GF-D8 (cell line): ENCODE measurements at places on chromosomes 2 and 18.

DNA sequence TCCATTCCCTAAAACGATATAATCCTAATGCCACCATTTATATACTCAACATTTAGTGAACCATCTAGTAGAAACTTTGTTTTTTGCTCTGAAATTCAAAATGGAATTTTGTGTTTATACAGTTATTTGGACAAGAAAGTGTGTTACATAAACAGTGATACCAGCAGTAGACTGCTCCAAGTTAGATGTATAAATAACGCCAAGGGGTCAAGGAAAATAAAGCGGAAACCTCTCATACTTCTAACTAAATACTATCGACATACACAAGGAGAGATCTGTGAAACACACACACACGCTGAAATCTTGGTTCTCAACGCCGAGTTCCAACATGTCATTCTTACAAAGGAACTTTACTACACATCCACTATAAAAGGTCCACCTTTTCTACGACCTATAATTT lies 1.2 kb downstream of the TXNL1 start:
- DNase-seq: no peak

GRCh38 chr2:46952171-46952570 lies 36.6 kb upstream of the MCFD2 start:
- no peak for DNase-seq

GRCh38 chr2:131143803-131144202 lies 38.7 kb downstream of the PLEKHB2 start:
- DNase-seq: no peak

DNA sequence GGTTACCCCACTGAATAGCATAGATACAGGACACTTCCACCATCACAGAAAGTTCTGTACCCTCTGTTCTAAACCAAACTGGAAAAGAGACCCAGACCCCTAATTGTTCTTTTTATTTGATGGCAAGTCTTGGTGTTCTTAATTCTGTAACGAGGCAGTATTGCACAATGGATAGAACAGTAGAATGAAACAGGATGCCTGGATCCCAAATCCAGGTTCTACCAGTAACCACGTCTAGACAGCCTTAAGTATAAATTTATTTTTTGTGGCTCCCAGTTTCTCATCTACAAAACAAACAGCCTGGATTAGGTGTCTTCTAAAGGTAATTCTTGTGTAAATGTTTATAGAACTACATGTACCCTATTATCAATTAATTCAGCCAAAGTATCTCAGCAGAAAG lies 23.7 kb downstream of the SMC6 start:
- no peak for DNase-seq

- no peak for DNase-seq
Observed at GRCh38 chr2:30622452-30622851, 175.4 kb downstream of the LCLAT1 start.

GRCh38 chr2:16774091-16774490 lies 108.5 kb upstream of the CYRIA start:
- no peak for DNase-seq

DNA sequence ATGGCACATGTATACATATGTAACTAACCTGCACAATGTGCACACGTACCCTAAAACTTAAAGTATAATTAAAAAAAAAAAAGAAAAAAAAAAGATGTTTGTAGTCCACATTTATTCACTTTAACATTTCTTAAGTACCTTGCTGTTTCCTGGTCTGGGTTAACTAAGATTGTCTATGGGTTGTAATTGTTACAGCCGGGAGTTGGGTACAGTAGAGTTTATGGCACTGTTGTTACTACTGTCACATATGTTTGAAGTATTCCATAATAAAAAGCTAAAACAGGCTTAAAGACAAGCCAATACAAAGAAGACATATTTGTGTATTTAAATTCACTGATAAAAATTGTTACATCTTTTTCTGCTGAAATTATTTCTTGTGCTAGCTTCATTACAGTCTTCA lies 36.2 kb downstream of the GCC2 start:
- no peak for DNase-seq

GRCh38 chr2:156125018-156125417 lies 207.5 kb downstream of the NR4A2 start:
- no peak for DNase-seq

- peak; percentile 28 for DNase-seq
Observed at GRCh38 chr2:75098856-75099255, 100.5 kb downstream of the TACR1 start.

DNA sequence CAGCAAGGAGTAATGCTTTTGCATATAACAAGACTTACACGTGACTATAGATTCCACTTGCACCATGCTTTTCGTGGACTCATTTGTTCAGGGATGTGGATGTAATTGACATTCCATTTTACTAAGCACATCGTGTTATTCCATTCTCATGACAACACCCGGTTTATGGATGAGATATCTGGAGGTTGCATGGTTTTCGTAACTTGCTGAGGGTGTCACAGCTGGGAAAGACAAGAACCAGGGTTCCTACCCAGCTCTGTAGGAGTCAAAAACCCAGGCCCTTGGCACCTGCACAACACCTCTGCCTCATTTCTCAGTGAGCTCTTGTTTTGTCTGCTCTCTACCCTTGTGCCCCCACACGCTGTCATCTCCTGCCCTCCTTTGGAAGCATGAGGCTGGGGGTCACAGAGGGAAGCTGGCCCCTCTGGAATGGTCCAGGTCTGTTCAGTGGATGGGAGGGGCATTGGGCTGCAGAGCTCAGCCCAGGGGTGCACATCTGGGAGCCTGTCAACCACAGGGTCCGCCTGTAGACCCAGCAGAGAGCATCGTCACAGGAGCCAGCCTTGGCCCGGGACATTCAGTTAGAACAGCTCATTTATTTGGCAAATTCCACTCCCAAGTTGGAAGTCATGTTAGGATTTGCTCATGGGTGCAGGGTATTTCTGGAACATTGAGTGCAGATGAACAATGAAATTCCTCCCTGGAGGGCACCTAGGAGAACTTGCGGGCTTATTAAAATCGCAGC lies 120.1 kb upstream of the TWIST2 start:
- no peak for DNase-seq

- DNase-seq: no peak
Observed at GRCh38 chr2:132252191-132252893, 90.6 kb upstream of the ANKRD30BL start.

- DNase-seq: no peak
Observed at GRCh38 chr2:82282111-82282882, 1977.7 kb upstream of the LRRTM1 start.

- DNase-seq: no peak
Observed at GRCh38 chr2:54122939-54123338, 7.5 kb downstream of the ACYP2 start.

DNA sequence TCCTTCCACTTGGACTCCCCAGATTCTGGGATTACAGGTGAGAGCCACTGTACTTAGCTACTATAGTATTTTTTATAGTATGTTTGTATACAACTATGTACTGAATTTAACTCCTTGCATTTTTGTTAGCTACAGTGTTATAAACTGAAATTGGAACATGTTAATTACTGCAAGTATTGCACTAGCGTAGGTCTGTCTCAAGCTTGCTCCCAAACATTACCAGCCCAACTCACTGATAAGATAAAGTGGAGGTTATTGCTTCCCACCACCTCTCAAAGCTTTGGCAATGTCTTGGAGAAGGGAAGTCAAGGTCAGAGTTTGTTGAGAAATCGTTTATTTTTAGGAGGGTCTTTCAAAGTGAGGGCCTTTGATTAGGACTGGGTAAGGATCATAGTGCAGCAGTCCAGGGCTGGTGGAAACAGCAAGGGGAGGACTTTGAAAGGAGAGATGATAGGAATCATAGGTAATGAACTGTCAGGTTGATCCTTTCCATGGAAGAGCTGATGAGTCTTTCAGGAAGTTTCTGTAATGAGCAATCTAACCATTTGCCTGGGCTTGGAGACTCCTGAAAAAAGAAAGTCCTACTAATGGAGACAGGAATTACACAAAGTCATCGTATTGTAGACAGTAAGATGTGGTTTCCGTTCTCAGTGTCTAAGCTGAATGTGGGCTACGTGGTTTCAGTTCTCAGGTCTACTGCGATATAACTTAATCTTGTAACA lies 257.1 kb downstream of the MYO3B start:
- no peak for DNase-seq

- no peak for DNase-seq
Observed at GRCh38 chr2:147594038-147594437, 250.8 kb upstream of the ACVR2A start.

DNA sequence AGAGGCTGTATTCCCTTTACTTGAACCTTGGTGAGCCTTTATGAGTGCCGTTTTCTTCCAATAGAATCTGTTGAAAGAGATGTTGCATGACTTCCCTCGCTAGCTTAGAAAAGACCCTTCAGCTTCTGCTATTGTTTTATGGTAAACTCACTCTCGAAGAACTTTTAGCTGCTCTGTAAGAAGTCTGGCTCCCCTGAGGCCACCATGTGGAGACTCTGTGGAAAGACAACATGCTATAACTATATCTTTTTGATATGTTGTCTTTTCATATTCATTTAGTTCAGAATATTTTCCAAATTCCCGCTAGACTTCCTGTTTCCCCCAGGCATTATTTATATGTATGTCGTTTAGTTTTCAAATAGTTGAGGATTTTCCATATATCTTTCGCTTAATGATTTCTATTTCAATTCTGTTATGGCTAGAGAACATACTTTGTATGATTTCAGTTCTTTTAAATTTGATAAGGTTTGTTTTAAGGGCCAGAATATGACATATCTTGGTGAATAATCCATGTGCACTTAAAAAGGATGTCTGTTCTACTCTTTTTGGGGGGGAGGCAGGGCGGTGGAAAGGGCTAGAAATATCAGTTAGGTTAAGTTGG lies 64.1 kb downstream of the PTPN4 start:
- DNase-seq: peak; percentile 30

GRCh38 chr18:35371412-35372195 lies 5.5 kb downstream of the ZNF396 start:
- no peak for DNase-seq

- DNase-seq: no peak
Observed at GRCh38 chr2:183490914-183491313, 366.7 kb downstream of the NUP35 start.

- no peak for DNase-seq
Observed at GRCh38 chr2:231634951-231635875, 42.5 kb downstream of the TEX44 start.

GRCh38 chr2:144448389-144449027 lies 71.4 kb downstream of the ZEB2 start:
- DNase-seq: no peak

DNA sequence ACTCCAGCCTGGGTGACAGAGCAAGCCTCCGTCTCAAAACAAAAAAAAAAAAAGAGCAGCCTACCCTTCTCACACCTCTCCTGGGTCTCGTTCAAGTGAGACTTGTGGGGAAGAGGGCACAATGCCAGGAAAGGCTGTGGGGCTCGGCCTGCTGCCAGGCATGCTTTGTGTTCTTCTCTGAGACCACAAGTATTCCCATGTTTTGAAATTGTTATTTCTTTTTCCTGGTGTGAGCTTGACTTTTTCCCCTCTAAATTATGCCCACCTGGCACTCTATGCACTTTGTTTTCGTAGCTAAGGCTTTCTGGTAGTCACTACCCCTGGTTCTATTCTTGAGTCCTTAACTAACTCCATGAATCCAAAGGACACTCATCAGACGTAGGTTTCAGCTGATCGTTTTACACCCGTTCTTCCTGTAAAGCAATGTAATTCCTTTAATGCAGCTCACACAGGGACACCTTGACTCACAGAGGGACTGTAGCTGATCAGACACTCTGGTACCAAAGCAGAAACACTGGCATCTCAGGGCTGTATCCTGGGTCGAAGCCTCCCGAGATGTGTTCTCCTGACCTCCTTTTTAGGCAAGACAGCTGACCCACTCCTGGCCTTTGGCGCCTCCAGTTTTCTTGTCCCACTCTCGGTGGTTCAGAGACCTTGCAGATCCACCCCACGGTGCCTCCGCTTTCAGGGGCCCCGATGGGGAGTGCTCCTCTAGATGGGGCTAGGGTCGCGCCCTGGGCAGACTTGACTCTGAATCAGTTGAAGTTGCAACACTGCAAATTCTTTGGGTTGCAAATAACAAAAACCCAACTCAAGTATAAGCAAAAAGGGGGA lies 193.3 kb upstream of the AGAP1 start:
- no peak for DNase-seq

GRCh38 chr2:167510071-167510759 lies 621.9 kb downstream of the XIRP2 start:
- no peak for DNase-seq

DNA sequence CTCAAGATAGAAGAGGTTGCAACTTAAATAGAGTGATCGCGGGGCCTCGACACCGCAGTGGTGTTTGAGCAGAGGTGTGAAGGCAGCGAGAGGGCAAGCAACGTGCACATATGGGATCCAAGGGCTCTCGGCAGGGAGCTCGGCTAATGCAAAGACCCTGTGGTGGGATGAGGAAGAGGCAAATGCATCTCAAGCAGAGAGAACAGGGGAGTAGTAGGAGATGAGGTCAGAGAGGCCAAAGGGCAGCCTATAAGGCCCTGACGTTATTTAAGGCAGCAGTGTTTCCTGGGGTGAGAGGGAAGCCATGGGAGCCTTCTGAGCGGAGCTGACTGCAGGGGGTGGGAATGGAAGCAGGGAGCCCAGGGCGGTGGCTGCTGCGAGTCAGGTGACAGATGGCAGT lies 74.5 kb downstream of the MRPS9 start:
- DNase-seq: no peak

DNA sequence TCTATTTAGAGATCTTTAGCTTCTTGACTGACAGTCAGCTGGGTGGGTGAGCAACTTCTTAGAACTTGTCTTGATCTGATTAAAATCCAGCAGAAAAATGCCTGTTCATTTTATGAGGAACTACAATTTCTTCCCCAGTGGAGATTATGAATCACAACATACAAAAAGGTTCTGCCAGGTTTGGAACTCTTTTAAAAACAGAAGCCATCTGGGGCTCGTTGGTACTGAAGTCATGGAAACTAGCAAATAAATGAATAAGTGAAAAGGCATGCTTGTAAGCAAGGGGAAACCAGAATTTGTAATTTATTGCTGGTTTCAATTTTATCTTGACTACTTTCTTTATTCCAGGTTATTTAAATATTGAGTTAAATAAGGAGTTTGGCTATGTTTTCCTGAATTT lies 767.4 kb downstream of the MBD2 start:
- DNase-seq: no peak

- no peak for DNase-seq
Observed at GRCh38 chr2:223884399-223884798, 47.0 kb upstream of the AP1S3 start.

DNA sequence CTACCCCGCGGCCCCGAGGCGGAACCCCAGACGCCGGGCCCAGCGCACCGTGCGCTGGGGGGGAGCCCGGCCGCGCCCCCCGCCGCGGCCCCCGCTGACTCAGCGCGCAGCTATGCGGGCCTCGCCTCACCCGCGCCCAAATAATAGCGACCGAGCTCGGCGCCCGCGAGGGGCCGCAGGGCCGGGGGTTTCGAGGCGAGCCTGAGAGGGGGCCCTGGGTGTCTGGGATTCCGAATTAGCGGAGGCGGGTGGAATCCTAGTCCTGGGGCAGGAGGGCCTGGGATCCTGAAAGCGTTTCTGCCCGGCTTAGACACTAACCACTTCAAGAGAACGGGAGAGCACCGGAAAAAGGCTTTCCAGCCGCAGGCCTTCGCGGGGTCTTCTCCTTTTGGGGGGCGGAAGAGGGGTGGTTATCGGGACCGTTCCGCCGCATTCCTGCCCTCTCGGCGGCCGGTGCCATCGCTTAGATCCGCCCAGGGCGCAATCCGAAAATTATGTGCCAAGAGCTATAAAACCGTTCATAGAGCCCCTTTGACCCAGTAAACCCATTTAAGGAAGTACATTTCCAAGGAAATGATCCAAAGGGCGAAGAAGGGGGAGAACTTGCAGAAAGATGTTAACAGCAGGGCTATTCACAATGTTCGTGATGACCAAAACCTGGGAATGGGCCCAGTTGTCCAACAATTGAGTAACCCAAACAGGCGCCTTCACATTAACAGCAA lies 681 bp upstream of the ROCK2 start:
- DNase-seq: peak; percentile 29

GRCh38 chr2:234481301-234481700 lies 15.6 kb downstream of the ARL4C start:
- DNase-seq: no peak

GRCh38 chr18:32010124-32010721 lies 8.4 kb upstream of the RNF125 start:
- no peak for DNase-seq
